ENCODE measurements at places on chromosomes 3 and 15.

- DNase-seq: no peak
Observed at GRCh38 chr3:142912402-142913172, 23.7 kb upstream of the PCOLCE2 start.

- peak; percentile 9 for DNase-seq
Observed at GRCh38 chr15:47404877-47405276, 312.4 kb upstream of the SEMA6D start.

DNA sequence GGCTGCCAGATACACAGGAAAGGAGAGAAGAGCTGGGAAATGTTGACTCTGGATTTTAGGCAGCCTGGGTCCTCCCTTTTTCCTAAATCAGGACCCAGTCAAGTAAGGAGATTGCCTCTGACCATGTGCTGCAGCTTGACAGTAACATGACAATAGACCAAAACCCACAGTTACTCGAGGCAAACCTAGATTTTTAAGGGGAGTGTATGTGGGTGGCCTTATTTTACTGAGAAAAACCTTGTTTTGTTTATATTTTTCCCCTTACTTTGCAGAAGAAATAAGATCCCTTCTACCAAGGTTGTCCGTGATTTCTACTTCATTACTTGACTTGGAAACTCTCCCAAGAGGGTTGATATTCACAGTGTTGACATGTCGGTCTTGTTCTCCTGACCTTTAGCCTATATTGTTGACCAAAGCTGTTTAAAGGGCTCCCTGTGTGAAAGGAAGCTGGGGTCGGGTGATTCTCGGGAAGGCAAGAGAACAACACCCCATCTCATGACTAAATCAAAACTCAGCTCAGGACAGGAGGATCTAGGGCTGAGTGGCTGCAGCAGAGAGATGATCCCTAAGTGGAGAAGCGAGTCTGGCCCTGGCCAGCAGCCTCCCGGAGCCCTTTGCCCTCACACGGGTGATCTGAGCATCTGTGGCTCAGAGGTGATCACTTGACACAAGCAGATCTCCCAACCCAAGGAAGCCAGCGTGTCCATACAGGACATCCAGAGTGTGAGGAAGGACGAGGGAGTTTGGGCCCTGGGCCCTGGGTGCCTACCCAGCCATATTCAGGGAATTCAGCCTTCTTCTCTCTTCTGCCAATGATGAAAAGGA is 31.0 kb upstream of the SLCO2A1 start:
- no peak for DNase-seq

DNA sequence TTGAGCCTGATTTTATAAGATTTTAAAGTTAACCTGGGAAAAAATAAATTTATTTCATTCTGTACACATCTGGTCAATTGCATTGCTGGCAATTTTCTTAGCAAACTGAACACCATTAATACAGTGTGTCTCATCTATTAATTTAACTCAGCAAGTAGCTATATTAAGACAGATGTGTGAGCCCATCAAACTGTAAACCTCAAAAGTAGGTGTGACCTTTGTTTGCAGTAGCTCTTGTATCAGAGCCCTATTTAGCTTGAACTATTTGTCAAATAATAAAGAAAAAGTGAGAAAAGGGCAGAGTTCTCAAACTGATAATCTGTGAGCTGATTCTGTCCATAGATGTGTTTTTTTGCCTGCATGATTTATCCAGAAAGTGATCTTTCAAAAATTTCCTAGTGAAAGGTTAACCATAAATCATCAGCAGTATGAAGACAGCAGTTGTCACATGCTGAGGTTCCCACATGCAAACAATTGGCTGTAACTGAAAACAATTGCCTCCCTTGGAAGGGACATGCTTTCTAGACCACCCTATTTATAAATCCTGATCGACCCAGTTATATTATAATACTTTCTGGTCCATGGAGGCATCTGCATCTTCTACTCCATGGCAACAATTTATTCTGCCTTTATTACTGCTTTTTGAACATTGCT is 646.5 kb downstream of the NSUN3 start:
- DNase-seq: no peak

GRCh38 chr3:90091549-90091948 is 984.1 kb downstream of the EPHA3 start:
- DNase-seq: no peak

- DNase-seq: no peak
Observed at GRCh38 chr15:66503780-66504562, 684 bp downstream of the RPL4 start.

GRCh38 chr3:26708501-26708900 is 85.9 kb downstream of the LRRC3B start:
- no peak for DNase-seq

DNA sequence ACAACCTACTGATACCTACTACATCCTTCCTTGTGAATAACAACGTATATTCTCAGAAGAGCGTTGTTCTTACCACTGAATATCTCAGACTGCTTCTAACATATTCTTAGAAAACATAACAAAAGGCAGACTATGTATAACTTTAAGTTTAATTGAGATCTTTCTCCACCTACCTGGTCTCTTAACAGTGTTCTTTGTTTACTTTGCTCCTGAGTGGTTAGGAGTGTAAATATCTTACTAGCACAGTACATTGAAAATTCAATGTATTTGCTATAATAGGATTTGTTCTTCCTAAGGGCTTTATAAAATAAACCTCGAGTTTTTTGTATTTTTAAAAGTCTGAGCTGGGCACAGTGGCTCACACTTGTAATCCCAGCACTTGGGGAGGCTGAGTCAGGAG is 7.9 kb upstream of the BLM start:
- DNase-seq: no peak

- no peak for DNase-seq
Observed at GRCh38 chr3:138197058-138197457, 10.0 kb downstream of the ARMC8 start.

DNA sequence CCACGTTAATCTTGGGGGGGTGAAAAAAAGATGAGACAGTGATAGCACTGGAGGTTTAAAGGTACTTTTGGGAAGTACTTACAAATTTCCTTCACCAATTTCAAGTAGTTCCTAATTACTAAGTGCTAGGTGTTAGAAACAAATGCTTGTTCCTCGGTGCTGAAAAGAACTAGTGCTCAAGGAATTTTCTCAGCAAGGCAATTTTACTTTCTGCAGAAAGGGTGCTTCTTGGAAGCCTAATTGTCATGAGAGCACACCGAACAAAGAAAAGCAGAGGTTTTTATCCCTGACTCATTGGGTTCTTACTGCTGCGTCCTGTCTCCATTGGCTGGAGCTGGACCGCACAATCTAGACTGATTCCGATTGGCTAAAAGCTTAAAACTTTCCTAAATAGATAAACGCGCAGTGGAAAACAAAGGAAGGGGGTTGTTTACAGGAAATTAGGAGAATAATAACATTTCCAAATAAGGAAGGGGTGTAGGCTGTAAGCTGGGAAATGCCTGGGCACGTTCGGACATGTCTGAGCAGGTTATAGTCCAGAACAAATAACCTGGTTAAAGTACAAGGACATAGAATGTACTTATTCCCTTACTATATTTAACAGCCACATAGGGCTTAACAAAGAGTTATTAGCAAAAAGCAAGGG is 49.6 kb downstream of the CHD2 start:
- DNase-seq: no peak

- DNase-seq: no peak
Observed at GRCh38 chr3:167032267-167032876, 347.7 kb downstream of the ZBBX start.

DNA sequence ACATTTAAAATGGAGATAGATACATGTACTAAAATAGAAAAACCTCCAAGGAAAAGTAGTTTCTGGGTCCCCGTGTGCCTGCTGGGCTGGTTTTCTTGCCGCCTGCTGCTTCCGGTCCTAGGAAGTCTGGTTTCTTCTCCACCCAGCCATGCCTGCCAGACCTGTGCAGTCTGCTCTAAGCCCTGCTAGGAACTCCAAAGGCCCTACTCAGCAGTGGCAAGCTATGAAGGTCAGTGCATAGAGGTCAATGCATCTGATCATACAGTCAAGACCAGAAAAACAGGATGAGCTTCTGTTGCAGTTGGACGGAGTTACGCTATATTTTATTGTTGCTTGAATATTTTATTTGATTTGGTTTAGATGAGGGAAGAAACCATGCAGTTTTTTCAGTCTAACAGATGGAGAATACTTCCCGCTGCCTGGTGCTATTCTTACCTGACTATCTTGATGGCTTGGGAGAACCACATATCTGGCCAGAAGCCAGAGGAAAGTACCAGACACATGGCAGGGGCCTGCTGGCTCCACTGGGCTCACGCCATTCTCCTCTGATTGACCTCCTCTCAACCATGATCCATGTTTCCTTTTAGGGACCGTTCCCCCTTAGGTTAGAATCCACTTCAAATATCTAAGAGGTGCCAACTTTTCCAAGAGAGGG is 226.8 kb upstream of the ST8SIA2 start:
- DNase-seq: peak; percentile 13

DNA sequence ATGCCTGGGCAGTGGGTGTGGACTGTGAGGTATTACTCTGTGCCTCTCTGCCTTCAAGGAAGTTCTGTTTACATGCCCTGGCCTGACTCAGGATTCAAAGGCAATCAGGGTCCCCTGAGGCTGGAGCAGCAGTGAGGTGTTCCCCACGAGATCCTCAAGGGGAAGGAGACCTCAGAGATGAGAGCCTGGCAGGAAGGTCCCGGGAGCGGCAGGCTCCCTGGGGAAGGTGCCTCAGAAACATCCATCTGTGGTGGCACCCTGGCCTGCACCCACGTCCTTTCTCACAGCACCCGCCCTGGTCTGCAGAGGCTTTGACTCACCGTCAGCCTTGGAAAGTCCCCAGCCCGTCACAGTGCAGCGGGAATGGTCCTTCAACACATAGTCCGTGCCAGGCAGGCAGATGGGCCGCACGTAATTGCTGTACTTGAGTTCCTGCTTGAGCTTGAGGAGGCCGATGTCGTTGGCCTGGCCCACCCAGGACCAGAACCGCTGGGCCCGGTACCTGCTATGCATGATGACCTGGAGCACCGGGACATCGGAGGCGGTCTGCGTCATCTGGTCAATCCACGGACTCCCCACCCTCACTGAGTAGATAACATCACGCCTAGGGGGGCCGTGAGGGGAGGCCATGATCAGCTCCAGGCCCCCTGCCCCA is 3.6 kb downstream of the PRSS50 start:
- peak; percentile 6 for DNase-seq

DNA sequence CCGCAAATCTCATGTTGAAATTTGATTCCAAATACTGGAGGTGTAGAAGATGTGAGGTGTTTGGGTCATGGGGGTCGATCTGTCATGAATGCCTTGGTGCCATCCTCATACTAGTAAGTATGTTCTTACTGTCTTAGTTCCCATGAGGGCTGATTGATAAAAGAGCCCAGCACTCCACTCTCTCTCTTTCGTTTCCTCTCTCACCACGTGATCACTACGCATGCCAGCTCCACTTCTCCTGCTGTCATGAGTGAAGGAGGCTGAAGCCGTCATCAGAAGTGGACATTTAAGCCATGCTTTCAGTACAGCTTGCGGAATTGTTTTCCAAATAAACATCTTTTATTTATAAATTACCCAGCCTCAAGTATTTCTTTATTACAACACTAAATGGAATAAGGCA is 6.1 kb downstream of the OR5H15 start:
- no peak for DNase-seq

DNA sequence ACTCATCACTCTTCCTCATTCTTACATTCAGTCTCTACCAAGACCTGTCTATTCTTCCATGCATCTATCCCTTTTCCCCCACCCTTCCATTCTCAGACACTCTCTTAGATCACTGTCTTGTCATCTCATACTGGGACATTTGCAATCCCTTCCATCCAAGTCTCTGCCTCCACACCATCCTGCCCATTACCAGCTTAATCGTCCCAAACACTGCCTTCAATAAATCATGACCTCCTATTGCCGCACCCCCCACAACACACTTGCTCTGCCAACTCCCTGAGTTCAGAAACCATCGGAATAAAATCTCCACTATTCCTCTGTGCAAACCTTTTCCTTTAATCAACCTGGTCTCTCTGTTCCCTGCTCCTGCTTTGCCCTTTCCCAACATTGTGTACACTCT is 18.9 kb downstream of the MYH15 start:
- no peak for DNase-seq

GRCh38 chr15:45855907-45856579 is 221.2 kb downstream of the SQOR start:
- DNase-seq: no peak

- DNase-seq: no peak
Observed at GRCh38 chr3:188964957-188965356, 206.8 kb upstream of the TPRG1 start.

DNA sequence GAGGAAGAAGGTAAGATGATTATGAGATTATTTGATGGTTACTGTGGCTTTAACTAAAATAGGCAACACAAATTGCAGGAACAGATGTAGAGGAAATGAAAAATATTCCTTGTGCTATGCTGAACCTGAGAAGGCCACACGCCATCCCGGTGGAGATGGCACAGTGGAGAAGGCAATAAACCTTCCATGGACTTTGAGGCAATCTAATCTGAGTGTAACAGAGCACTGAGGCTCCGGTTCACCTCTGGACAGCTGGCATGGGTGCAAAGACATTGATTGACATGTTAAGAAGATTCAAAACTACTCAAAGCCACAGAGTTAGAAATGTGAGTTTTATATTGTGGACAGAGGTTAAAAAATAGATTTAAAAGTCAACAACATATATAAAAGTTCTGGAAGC is 535.7 kb downstream of the AGBL1 start:
- DNase-seq: no peak

- DNase-seq: no peak
Observed at GRCh38 chr15:78405336-78405924, 32.6 kb upstream of the IREB2 start.

GRCh38 chr3:79380581-79380980 is 387.2 kb downstream of the ROBO1 start:
- no peak for DNase-seq

GRCh38 chr3:179464323-179465092 is 13.2 kb upstream of the GNB4 start:
- no peak for DNase-seq

Measured in DMS79 (cell line).